ENCODE measurements at places on chromosomes 6 and 20. TPM values are rescaled to one million over a fixed set of nuclear protein-coding genes. Genes with fewer than 3 reads are reported as not detected.

GRCh38 chr20:8244637-8245036, 112.6 kb downstream of the PLCB1 start:
- DNase-seq: no peak

DNA sequence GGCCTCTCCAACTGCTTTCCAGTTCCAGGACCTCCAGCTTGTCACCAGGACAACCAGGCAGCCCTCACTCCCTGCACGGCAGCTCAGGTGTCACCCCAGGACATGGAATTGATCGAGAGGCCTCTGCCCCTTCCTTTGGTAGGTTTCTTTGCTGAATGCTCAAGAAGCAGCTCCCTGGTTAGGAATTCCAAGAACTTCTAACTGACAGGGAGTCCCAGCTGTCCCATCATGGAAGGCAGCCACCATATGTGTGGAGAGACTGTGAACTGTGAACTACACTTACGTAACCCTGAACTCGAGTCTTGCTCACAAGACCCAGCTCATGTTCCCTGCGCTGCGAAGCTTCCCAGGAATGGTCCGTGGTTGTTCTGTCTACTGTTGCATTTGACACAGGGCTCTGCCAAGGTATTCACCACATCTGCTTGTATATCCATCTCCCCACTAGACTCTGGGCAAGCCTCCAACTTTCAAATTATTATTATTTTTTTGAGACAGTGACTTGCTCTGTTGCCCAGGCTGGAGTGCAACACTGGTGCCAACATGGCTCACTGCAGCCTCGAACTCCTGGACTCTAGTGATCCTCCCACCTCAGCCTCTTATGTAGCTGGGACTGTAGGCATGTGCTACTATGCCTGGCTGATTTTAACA, 35.7 kb downstream of the MGME1 start:
- DNase-seq: no peak

DNA sequence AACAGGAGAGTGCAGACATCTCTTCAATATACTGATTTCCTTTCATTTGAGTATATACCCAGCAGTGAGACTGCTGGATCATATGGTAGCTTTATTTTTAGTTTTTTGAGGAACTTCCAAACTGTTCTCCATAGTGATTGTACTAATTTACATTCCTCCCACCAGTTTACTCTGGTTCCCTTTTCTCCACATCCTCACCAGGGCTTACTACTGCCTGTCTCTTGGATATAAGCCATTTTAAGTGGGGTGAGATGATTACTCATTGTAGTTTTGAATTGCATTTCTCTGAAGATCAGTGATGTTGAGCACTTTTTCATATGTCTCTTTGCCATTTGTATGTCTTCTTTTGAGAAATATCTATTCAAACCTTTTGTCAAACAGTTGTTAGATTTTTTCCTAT, 64.9 kb upstream of the HMGCLL1 start:
- no peak for DNase-seq

DNA sequence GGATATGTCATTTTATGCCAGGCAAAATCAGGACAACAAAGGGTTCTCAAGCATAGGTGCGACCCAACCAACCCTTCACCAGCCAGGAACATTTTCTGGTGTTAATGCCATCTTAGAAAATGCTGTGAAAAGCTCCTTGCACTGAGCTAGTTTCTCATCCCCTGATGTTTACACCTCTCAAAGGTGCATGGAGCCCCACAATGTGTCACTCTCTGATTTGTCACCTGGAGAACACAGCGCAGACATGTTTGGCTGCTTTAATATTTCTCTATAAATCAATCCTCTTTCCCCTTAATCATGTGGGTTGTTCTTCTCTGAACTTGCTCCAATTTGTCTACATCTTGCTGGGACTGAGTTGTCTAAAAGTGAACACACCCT, 244.3 kb downstream of the TSHZ2 start:
- DNase-seq: no peak

- DNase-seq: no peak
Measured at GRCh38 chr6:107488174-107488874, 1.6 kb upstream of the SOBP start.

DNA sequence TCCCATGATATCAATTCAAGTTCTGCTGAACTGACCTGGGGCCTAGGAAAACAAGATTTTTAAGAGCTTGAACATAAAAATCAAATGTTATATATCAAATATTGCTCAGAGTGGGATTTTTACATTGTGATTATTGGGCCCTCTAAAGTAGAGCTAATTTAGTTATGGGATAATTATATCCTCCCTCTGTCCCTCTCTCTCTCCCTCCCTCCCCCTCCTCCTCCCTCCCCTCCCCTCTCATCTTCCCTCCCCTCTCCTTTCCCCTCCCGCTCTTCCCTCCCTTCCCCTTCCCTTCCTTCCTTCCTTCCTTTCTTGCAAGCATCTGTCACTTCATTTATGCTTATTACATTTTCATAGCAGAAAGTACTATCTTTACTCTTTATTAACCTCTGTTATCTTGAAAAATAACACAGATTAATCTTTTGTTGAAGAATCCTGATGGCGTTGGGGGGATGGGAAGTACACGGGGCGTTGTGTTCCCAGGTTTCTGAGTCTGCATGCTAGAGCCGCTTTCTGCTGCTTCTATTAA, 32.8 kb downstream of the KIF25 start:
- DNase-seq: no peak

GRCh38 chr6:109671733-109672132, 19.3 kb downstream of the AK9 start:
- DNase-seq: no peak

DNA sequence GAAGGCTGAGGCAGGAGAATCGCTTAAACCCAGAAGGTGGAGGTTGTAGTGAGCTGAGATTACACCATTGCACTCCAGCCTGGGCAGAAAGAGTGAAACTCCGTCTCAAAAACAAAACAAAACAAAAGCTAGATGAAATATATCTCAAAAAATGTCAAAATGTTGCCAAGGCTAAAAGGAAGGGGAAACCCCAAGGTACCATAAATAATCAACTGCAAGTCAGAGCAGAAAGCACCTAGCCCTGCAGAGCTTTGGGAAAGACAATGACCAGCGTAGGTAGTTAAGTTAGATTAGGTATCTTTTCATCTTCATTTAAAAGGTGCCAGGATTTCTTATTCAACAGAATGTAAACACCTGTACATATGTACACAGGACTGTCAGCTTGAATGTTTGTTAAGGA, 33.0 kb downstream of the AKIRIN2 start:
- no peak for DNase-seq

DNA sequence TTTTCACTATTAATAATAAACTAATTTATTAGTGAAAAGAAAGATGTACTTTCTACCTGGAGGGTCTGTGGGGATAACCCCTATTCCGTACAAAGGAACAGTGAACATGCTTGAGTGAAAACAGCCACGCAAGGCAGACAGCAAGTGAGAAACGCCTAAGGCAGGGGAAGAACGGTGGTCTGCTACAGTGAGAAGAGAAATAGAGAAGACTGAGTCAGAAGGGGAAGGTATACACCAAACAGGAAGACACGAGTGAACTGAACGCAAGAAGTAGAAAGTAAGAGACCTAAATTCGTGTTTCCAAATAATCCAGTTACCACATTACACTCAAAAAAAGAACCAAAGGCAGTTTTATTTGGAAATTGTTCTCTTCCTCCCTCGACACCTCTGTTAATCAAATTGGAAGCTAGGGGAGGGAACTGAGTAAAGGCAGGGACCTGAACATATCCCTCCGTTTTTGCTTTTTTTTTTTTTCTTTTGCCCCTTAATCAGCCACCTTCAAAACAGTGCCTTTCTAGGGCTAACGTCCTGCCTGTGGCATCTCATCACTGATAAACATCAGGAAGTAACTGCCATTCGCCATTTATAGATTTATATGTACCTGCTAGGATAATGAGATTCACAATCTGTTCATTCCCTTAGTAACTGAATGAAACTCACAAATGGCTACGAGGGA, 48.9 kb downstream of the ATXN1 start:
- DNase-seq: no peak

DNA sequence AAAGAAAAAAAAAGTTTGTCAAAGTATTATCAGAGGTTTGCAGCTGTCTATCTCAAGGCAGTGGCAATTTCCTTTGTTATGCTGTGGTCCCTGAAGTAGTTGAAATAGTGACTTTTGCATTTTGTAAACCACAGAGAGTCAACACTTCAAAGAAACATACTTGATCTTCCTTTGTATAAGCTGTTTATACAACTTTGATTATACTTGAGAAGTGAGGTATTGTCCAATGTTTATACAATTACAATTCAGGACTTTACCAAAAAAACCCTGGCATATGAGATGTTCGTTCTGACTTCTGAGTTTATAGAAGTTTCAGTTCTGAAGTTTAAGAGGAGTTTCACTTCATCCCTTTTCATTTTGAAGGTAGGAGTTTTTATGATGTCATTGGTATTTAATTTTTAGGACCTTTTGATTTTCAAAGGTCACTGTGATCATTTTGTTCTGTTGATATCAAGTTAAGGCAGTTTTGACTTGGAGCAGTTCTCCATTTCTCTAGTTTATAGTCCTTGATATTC, 4.0 kb downstream of the STK4 start:
- no peak for DNase-seq

DNA sequence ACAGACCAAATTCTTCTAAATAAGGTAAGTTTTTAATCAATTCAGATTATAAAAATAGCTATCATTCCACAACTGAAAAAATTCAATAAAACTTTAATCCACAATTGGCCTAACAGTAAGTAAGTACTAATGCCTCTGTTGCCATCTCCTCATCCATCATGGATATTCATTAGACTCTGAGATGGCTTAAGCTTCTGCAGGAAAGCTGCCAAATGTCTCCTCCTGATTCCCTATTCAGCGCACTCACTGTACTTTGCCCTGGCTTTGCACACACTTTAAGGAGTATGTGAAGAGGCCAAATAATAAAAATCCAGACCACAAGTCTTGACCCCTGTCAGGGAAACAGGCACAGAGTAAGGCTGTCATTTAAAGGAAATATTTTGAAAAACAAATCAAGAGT, 23.6 kb downstream of the PGM3 start:
- no peak for DNase-seq

DNA sequence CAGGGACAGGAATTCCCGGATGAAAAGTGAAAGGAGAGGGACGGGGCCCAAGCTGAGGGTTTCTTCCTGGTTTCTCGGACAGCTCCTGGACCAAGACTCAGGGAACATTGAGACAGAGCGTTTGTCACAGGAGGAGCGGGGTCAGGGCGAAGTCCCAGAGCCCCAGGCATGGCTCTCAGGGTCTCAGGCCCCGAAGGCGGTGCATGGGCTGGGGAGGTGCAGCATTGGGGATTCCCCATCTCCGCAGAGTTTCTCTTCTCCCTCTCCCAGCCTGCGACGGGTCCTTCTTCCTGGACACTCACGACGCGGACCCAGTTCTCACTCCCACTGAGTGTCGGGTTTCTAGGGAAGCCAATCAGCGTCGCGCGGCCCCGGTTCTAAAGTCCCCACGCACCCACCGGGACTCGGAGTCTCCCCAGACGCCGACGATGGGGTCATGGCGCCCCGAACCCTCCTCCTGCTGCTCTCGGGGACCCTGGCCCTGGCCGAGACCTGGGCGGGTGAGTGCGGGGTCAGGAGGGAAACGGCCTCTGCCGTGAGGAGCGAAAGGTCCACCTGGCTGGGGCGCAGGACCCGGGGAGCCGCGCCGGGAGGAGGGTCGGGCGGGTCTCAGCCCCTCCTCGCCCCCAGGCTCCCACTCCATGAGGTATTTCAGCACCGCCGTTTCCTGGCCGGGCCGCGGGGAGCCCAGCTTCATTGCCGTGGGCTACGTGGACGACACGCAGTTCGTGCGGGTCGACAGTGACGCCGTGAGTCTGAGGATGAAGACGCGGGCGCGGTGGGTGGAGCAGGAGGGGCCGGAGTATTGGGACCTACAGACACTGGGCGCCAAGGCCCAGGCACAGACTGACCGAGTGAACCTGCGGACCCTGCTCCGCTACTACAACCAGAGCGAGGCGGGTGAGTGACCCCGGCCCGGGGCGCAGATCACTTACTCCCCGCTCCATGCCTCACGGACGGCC, 54.6 kb upstream of the POLR1H start:
- peak; percentile 65 for DNase-seq

GRCh38 chr20:32357375-32357868, 709 bp upstream of the ASXL1 start:
- no peak for DNase-seq

- DNase-seq: peak; percentile 77
Measured at GRCh38 chr20:17615645-17616479, 46.0 kb downstream of the DSTN start.

DNA sequence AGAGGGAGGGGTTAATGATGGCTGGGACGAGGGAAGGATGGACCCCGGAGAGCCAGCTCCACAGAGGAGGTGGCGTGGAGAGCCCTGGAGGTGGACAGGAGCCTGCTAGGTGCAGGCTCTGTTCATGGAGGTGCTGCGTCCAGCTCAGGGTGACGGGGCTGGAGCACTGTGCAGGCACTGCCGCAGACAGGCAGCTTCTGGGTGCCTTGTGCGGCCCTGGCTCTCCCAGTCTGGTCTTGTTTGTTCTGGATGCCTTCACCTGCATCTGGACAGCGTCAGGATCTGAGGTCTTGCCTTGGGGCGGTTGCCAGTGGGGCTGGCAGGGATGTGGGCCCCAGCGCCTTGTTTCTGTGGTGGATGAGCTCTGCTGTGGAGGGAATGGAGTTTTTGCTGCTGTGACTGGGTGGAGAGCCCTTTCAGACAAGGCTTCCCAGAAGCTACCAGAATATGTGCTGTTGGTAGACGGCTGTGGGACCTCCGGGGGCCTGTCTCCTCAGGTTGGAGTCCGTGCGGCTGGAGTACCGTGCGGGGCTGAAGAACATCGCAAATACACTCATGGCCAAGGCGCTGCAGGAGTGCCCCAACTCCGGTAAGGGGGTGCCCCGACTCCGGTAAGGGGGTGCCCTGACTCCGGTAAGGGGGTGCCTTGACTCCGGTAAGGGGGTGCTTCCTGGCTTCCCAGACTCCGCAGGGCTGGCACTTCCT, 7.8 kb upstream of the C20orf204 start:
- no peak for DNase-seq

DNA sequence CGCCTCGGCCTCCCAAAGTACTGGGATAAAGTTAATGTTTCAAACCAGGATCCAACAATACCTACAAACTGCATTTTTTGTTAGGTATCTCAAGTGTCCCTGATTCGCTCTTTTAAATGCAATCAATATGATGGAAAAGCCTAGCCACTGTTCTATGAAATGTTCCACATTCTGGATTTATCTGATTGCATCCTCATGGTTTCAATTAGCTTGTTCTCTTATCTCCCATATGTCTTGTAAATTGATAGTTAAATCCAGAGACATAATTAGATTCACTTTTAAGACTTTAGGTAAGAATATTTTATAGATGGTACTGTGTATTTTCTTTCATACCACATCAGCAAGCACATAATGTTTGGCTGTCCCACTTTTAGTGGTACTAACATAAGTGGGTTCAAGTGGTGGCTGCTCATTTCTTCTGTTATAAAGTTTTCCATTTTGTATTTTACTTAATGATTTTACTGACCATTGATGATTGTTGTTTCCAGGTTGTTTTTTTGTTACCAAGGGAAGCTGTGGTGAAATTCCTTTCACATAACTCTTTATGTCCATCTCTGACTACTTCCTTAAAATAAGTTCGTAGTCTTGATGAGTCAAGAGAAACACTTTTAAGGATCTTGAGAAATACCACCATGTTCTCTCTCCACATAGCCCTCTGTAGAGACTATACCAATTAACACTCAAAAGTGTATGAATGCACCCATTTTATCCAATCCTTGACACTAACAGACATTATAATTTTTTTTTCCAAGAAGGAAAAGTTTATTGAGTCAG, 40.5 kb downstream of the RNGTT start:
- DNase-seq: no peak

GMPR gene
- total RNA-seq: 11.9 TPM

FRMD1 gene
- 25.5 TPM for total RNA-seq

HCRTR2 gene
- not detected for total RNA-seq

RAD21L1 gene
- not detected for total RNA-seq

ZSCAN23 gene
- total RNA-seq: 6.5 TPM

NINL gene
- 14.8 TPM for total RNA-seq

SLC2A10 gene
- 14.7 TPM for total RNA-seq

IYD gene
- not detected for total RNA-seq

MRAP2 gene
- total RNA-seq: 10.3 TPM

Measured in sciatic nerve (tissue), 2 donors.